ENCODE measurements at places on chromosomes 2 and 18.

GRCh38 chr2:119464981-119465380, 33.3 kb downstream of the TMEM37 start:
- no peak for DNase-seq

DNA sequence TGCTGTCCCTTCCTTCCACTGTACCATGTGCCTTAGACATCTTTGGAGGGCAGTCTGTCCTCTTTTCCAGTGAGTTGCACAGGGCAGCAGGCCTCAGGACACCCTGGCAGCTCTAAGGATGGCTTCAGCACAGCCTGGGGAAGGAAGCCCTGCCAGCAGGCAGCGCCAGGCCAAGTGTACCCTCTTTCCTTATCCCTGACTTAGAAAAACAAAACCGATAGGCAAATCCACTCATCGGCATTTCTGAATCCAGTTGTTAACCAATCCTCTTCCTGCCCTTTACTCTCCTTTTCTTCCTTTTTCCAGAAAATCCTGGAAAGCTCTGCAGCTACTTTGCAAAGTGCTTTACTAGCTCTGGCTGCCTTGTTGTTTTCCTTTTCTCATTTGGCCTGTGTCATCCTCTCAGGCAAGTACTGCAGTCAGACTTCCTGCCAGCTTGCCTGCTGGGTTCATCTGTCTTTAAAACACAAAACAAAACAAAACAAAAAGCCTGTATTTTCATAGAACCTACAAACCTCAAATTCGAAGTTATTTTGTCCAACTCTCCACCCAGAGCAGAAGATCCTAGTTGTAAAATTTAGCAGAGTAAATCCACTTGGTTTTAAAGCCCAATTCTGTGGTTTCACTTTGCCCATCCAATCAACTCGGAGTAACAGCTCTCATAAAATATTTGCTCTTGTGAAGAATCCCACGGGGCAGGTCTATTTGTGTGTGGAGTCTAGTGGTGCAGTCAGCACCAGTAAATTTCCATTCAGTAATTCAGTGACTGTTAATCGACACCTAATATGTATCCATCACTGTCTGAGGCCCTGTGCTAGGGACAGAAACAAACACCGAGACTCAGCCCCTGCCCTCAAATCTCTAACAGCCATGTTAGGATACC, 45.2 kb downstream of the PCBP1 start:
- peak; percentile 52 for DNase-seq

GRCh38 chr2:21643180-21643579, 519.4 kb downstream of the TDRD15 start:
- DNase-seq, result no peak

GRCh38 chr18:55925772-55926171, 337.8 kb upstream of the TCF4 start:
- DNase-seq, result no peak

DNA sequence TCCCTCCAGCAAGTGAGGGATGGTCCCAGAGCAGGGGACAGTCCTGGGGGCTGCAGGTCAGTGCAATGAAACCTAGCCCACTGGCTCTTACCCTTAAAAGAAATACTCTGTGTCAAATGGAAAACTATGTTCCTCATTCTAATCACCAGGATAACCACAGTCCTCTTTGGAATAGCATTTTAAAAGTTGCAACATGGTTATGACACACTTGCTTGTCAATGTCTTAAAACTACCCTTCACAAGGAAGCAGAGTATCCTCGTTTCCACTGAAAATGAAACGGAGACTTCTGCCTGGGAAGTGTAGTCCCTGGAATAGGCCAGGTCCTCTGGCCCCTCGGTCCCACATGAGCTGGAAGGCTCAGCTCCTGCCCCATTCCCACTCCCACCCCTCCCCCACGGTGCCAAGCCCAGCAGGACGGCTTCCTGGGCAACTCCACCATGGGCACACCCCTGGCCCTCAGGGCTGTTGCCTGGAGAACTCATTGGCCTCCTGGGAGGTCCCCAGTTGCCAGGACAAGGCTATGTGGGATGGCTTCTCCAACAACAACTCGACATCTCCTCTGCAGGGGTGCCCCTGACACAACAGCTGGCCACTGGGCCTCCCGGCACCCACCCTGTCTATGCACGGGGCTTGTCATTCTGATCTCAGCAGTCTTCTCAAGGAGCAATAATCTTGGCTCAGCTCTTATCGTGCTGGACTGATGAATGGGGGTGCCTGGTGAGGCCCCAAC, 38.3 kb upstream of the ST3GAL5 start:
- DNase-seq, result no peak

GRCh38 chr18:59180150-59180845, 39.7 kb upstream of the GRP start:
- no peak for DNase-seq
